Bronchial epithelial cell (primary cell): ENCODE measurements at places on chromosomes 3 and 15. TPM values are rescaled to one million over a fixed set of nuclear protein-coding genes. Genes with fewer than 3 reads are reported as not detected.

GRCh38 chr3:72453706-72454105 lies 394.5 kb downstream of the SHQ1 start:
- no peak for DNase-seq

GRCh38 chr15:59622289-59622688 lies 10.7 kb downstream of the GCNT3 start:
- DNase-seq: peak; percentile 80

PGBD4 gene
- 1.3 and 1.8 TPM in 2 replicates for total RNA-seq

DNA sequence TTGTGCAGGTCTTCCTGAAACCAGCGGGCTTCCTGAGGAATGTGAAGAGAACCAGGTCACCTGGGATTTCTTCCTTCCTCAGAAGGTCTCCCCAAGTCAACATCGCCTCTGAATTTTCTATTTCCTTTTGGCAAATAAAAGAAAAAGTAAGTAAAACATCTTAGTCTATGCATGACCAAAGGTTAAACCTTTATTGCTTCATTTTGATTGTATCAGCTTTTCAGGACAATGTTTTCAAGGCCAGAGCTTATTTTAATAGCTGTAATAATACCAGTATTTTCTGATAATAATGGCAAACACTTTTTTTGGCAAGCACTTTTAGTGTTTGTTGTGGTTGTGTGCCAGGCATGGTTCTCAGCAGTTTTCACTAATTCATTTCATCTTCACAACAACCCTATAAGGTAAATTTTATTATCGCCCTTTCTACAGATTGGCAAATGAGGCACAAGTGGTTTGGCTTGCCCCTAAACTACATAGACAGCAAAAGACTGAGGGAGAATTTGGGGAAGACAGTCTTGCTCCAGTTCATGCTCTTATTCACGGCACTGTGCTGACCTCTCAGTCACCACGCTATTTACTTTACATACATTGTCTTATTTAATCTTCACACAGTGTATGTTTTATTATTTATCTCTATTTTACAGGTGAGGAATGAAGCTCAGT lies 110.4 kb downstream of the RPL22L1 start:
- DNase-seq: no peak

CLSTN2 gene
- total RNA-seq: under 0.01 and 0.26 TPM in 2 replicates

GRCh38 chr3:34724916-34725499 lies 914.3 kb upstream of the ARPP21 start:
- DNase-seq: no peak

GRCh38 chr3:128999102-128999501 lies 2.0 kb upstream of the EFCC1 start:
- DNase-seq: no peak

GRCh38 chr3:161221806-161222600 lies 892 bp downstream of the NMD3 start:
- DNase-seq: no peak

CACNA2D3 gene
- total RNA-seq: 0.13 TPM in 1 of 2 replicates, not detected in the other

GRCh38 chr3:48926425-48927392 lies 8.1 kb downstream of the ARIH2 start:
- DNase-seq: peak; percentile 26

CHRD gene
- total RNA-seq: not detected in 2 replicates

GOLGA8S gene
- under 0.01 TPM in 1 of 2 replicates, not detected in the other for total RNA-seq

GRCh38 chr15:40063563-40064011 lies 24.6 kb upstream of the SRP14 start:
- peak; percentile 90 for DNase-seq

GRCh38 chr15:101204739-101205535 lies 46.9 kb downstream of the CHSY1 start:
- DNase-seq: no peak

GRCh38 chr15:65369651-65370050 lies 8.2 kb downstream of the IGDCC3 start:
- no peak for DNase-seq

DNA sequence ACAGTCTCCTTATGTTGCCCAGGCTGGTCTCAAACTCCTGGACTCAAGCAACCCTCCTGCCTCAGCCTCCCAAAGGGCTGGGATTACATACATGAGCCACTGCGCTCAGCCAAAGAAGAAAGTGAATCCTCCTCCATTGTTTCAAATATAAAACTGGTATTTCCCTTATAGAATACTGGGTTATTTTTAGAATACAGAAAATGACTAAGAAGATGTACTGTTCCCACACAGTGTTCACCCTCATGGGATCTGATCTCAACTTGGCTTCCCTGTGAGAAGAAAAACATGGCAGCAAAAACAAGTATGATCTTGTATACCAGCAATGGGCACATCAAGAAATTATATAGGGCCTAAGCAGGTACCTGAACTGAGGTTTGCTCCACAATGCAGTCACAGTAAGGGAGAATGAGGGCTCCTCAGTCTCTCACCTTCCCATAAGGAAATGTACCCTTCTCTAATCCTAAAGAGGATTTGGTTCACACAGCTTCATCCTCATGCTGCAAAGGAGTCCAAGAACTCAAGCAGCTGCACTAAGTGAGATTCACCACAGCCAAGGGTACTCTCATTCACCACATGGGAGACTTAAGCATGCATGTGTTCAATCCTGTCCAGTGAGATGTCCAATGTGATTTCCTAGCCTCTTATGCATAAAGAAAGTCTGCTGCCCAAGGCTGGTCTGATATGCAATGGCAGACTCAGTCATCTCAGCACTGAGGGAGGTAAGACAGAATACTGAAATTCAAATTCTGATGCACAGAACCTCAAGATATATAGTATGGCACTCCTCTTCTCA lies 25.8 kb downstream of the USP4 start:
- DNase-seq: peak; percentile 57

DNA sequence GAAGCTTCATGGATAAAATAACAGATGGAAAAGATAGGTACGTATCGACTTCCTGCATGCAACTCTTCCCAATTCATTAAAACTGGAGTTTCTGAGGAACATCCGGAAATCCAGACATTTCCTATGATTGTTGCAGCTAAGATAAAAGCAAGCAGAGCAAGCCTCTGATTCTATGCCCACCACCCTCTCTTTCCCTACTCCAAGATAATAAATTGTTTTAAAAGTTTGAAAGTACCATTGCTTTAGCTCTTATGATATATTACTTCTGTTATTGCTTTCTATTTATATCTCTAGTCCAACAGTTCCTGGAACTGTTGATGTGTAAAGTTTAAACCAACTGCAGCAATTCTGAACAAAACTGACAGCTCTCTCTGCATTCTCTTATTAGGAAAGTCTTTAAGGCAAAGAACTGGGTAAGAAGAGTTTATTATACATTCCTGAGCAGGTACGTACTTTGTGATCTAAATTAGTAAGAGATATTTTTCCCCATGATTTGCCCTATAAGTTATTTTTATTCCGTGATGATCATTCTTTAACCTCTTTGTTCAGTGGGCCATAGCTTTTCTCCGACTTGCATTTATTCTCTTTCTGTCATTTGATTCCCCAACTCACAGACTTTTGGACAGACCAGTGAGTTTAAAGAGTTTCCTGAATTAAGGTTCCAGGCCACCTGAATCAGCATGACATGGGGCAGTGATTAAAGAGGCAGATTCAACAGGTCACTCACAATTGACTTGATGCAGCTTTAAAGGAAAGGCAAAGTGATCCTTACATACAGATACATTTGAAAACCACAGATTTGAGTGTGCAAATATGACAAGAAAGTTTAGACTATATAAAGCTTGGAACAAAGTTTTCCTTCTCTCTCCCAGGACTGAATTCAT lies 94.2 kb upstream of the THRB start:
- no peak for DNase-seq

DNA sequence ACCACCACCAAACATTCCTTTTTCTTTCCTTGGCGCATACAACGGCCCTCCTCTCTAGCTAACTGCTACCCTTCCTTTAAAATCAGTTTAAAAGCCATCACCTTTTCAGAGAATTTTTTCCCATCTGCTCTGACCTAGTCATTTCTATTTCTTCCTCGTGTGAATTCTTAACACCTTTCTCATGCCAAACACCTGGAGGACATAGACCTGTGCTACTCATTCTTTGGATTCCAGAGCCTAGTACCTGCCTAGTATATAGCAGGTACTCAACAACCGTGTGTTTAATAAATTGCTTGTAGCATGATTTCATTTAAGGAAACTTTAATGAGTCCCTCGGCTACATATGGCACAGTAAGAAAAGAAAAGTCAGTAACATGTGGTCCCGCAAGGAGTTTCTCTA lies 2.0 kb upstream of the TPM1 start:
- DNase-seq: peak; percentile 79

SH3GL3 gene
- total RNA-seq: 0.51 and 1.1 TPM in 2 replicates

GRCh38 chr15:58498821-58499580 lies 67.2 kb downstream of the LIPC start:
- peak; percentile 13 for DNase-seq

GRCh38 chr15:42863572-42864239 lies 56.9 kb downstream of the TTBK2 start:
- DNase-seq: no peak

DNA sequence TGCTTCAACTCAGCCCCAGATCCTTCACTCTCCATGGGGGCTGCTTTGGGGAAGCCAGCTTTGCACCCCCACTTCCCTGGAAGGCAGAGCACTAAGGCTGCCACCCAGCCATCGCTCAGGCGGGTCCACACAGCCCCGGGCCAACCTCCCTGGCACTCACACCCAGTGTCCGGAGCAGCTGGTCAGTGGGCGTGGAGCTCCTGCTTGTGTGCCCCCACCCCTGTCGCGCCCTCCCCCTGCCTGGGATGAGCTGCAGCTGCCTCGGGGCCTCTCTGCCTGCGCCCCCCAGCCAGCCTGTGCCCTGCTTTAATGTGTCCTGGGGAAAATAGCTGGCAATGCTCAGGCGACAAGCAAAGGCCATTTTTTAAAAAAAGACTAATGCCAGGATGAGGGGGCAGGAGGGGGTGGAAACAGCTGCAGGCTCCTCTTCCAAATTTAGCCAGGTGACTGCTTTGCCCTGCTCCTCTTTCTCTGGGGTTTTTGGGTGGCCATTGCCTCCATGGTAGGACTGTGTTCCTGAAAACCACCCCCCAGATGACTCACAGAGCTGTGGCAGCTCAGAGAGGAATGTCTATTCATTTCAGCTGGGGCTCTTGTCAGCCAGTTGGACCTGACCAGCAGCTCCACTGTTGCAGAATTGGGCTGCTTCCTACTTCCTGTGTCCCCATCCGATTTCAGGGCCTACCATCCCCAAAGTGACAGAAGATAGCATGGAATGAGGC lies 65.0 kb downstream of the CEMIP start:
- DNase-seq: peak; percentile 76

- peak; percentile 58 for DNase-seq
Observed at GRCh38 chr3:190158261-190158660, 37.6 kb upstream of the P3H2 start.

GOLGA8J gene
- total RNA-seq: not detected in 2 replicates

LRRN1 gene
- 0.26 TPM in 2 replicates for total RNA-seq

- DNase-seq: no peak
Observed at GRCh38 chr3:120841264-120841663, 66.7 kb upstream of the STXBP5L start.

DNA sequence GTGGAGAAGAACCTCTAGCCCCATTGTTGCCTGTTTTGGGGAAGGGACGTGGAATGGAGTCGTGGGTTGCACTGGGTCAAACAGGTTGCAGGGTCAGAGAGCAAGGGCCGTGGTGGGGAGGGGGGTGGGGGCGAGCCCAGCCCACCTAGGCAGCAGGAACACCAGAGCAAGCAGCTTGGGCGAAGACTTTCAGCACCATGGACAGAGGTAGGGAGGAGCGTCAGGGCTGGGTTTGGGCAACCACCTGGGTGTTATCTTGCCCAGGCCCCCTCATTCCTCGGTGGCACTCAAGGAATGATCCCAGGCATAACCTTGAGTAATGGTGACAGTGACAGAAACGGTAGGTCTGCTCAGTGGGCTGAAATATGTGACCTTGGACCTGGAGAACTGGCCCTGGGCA lies 45.9 kb upstream of the TMEM115 start:
- peak; percentile 13 for DNase-seq
